Activated CD4-positive, alpha-beta T cell treated with anti-CD3 and anti-CD28 coated beads, Interleukin-2, amount 50 U/mL, for 16 hours (primary cell): ENCODE measurements at places on chromosomes 2 and 18.

DNA sequence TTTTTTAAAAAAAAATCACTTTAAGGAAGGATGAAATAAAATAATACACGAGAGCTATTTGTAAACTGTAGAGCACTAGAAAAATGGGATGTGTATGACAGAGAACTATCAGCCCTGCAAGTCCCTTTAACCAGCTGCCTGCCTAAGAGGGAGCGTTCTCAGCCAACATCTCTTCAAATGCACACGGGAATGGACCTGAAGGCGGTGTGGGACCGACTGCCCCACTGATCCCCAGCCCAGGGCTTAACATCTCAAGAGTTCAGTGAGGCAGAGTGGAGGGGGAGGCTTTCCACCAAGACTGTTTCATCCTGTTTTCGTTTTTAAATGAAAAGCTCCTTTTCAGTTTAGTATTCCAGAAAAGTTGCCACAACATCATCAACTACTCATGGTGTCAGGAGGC, 2.2 kb downstream of the INPP4A start:
- no peak for DNase-seq

GRCh38 chr2:216911886-216912285, 52.0 kb upstream of the TNP1 start:
- DNase-seq, result no peak

DNA sequence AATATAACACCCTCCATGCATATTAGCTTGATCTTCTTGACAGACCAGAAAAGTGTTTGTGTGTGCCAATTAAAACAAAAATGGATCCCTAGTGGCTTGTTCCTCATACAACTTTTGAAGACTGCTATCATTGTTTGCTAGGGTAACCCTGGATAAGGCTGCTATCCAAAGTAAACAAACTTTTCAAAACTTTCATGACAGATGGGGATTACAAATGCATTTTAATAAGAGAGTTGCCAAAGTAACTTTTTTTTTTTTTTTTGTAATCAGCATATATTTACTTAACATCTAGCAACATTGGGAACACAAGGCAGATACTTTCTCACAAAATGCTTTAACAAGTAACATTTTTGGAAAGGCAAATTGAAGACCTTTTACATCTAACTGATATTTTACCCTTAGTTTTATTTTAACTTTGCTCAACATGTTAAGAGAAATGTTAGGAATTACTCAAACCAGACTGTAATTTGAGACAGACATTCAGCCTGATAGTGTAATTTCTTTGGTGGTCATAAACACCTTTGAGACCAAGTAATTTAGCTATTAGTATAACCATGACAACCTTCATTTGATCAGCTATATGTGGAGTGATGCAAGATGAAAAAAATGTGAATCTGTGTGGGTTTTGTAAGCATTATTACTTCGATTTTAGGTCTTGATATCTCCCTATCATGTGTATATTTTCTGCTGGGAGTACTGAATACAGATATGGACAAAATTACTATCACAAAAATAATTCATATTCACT, 300.9 kb downstream of the ARHGAP15 start:
- no peak for DNase-seq

DNA sequence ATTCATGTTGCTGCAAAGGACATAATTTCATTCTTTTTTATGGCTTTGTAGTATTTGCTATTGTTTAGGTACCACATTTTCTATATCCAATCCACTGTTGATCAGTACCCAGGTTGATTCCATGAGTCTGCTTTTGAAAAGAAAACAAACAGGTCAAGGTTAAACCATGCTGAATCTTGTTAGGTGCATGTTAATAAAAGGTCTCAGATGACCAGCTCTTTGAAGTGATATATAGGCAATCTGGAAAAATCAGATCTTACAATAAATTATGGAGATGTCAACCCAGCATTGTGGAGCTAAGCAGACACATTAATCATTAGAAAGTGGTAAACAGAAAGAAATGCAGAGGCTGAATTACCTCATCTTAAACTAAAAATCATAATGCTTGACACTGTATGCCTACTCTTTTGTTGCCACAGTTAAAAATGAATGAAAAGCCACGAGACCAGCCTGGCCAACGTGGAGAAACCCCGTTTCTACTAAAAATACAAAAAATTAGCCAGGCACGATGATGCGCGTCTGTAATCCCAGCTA, 246.0 kb downstream of the CTNNA2 start:
- DNase-seq, result no peak

DNA sequence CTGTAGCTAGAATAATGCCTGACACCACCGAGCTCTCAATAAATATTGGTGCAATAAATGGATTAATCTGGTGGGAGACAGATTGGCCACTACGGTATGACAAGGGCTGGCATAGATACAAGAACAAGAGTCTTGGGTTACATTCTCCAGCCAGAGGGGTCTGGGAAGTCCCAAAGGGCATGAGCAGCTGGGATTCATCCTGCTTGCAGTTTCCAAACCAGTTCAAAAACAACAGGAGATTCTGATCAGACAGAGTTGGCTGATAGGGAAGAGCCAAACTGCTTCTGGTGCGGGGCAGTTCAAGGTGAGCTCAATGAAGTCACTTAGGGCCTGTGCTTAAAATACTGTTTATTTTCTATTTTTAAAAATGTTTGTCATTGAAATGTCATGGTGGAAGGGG, 266.9 kb downstream of the TNS1 start:
- no peak for DNase-seq

- no peak for DNase-seq
Measured at GRCh38 chr2:23692851-23693605, 233.9 kb downstream of the ATAD2B start.

DNA sequence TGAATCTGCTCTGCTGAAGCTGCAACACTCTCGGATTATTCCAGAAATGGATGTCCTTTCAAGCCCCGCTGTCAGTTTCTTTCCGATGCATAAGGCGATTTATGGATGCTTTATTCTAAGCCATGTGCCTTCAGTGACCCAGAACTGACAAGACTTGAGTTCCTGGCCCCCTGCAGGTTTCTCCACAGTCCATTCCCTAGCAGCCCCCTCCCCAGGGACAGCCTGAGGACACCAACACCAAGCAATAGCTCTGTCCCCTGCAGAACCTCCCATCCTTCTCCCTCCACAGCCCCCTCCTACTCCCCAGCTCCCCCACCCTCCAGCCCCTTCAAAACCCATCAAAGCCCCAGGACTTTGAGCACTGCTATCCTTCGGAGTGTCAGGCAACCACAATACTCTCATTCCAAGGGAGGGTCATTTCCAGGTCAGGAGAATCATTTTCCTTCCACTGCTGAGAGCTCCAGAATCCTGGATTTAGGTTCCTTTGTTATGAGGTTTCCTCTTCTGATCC, 24.6 kb upstream of the SPP2 start:
- no peak for DNase-seq

GRCh38 chr18:27674411-27674810, 489.3 kb upstream of the CHST9 start:
- DNase-seq, result no peak

- no peak for DNase-seq
Measured at GRCh38 chr2:187013058-187013457, 164.1 kb upstream of the ZSWIM2 start.

DNA sequence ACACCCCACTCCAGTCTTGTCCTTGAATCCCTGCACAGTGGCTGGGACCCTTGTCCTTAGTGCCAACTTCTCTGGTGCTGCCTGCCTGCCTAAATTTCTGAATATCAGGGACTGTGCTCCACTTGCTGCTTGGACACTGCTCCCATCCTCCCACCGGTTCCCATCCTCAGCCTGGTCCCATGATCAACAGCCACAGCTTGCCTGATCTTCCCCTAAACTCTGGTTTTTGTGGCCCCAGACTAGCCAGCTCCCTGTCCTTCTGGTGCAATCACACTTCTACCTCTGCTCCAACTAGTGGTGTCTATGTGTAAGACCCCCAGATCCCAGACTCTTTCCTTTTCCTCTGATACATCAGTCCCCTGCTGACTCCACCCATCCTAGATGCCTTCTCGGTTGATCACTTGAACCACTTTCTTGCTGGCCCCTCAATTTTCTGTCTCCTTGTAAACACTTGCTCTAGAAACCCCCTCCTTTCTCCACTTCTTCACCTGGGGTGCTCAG, 37.2 kb upstream of the POLE4 start:
- no peak for DNase-seq

GRCh38 chr2:31384771-31385276, 29.7 kb downstream of the XDH start:
- DNase-seq, result no peak

DNA sequence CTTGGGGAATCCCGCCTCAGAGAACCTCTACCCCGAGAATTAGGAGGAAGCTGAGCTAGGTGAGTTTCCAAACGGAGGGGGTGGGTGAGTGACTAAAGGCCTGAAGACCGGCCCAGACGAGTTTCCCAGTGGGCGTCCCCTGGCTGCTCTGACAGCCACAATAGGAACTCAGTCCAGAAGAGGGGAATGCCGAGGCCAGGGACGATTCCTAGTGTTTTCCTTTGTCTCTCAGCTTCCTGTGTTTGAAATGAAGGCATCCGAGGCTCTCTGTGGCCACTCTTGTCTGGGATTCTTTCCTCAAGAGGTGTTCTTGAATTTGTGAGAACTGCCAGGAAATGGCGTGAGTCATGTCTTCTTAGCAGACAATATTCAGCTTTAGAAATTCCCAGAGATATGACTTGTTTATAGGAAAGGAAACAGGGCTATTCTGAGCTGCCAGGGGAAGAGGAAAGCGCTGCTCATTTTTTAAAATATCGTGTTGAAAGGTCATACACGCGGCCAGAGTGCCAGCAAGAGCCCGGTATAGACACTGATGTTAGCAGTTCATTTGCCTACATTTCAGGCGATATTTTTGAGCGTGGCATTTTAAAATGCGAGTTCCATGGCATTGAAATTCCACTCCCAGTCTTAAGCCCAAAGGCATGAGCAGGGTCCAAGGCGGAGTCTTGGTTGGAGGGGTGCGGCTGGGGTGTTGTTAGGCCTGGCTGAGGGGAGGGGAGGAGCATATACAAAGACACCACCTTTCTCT, 169.1 kb upstream of the KLF7 start:
- DNase-seq, result peak; percentile 56

- DNase-seq, result no peak
Measured at GRCh38 chr2:207408086-207408794, 121.5 kb upstream of the CREB1 start.

DNA sequence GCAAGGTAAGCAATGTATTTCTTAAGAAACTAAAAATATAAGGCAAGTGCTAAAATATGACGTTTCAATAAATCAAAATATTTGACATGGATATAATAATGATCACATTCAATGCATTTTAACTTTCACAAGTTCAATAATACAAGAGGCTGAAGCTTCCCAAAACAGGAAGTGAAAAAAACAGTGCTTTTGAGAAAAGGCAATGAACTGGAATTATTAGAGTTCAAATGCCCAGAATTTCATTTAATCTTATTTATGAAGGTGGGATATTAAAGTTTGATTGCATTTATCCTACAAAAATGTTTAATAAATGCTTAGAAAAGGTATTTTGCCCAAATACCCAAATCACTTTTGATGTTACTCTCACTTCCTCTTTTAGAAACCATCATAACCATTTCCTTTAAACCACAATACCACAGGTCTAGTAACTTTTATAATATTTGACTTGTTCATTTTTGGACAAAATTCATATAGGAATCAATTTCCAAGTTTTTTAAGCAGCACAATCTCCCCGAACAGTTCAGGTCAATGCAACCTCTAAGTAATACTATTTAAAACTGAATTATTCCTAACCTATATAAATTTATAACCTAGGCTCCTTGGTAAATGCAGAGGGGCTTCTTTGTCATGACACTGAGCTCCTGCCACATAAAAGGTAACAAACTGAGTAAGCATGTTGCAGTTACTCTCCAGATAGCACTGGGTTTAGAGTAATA, 2.1 kb downstream of the NCKAP1 start:
- peak; percentile 31 for DNase-seq

- DNase-seq, result no peak
Measured at GRCh38 chr18:49730951-49731391, 82.4 kb downstream of the ACAA2 start.

- no peak for DNase-seq
Measured at GRCh38 chr18:50721451-50722120, 98.2 kb downstream of the MRO start.

DNA sequence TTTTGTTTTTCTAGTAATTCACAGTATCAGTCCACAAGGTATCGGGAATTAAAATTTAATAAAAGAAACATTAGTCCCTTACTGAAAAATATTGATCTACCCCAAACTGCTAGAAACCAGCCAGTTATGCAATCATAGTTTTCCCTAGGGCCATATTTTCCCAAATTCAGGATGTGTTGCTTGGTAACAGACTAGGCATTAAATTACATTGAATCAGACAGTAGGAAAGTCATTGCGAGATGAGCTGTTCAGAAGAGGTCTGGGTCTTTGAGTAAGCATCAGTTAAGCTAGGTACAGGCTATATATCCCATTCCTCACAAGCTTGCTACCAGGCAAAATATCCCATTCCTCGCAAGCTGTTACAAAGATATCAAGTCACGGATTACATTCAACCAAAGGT, 123.0 kb upstream of the CCDC150 start:
- no peak for DNase-seq

DNA sequence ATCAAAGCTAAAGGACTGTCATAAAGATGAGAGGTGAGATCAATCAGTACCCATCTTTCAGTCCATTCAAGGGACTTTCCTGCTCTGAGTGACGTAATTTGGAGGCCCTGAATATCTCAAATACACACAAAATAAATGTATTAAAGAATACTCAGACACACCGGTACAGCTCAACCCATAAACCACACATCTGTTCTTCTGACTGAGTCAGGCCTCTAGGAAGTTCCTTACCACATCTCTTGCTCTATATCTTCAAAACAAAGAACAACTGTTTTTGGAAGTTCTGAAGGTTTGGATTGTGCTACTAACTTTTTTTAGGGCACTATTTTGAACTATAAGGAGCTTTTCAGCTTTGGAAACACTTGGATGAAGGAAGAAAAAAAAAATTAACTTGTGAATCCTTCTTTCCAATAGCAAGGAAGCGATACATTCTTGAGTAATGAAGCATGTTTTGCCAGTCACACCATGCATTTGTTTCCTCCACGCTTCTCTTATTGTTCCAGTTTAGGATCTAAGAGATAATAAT, 866.5 kb upstream of the VRK2 start:
- no peak for DNase-seq

GRCh38 chr2:198657512-198658121, 800.1 kb downstream of the SATB2 start:
- DNase-seq, result no peak

GRCh38 chr18:51461956-51462355, 264.5 kb upstream of the MEX3C start:
- DNase-seq, result no peak

DNA sequence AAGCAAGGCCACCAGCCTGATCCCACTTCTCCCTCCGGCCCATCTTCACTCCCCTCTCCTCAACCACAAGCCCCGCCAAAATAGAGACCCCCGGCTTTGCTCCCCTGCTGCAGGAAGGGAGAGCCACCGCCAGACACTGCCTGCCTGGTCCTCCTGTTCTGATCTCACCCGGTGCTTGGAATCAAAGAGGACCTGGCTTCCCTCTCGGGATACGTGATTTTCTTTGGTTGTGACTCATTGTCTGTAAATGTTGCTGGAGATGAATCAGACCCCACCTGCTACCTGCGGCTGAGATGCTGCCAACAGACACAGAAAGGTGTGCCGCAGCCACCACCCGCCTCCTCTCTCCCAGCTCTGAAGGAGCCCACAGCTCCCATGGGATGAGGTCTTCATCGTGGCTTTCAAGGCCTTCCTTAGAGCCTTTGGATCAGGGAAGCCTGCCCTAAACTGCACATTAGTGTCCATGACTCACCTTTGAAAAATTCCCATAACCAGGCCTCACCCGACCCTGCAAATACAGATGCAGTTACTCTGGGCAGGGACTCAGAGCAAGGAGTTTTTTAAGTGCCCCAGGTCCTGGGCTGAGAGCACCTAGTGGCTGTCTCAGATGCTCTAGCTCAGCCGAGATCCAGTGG, 79.4 kb upstream of the ZNF532 start:
- DNase-seq, result no peak
